ENCODE measurements at places on chromosomes 2 and 18.

DNA sequence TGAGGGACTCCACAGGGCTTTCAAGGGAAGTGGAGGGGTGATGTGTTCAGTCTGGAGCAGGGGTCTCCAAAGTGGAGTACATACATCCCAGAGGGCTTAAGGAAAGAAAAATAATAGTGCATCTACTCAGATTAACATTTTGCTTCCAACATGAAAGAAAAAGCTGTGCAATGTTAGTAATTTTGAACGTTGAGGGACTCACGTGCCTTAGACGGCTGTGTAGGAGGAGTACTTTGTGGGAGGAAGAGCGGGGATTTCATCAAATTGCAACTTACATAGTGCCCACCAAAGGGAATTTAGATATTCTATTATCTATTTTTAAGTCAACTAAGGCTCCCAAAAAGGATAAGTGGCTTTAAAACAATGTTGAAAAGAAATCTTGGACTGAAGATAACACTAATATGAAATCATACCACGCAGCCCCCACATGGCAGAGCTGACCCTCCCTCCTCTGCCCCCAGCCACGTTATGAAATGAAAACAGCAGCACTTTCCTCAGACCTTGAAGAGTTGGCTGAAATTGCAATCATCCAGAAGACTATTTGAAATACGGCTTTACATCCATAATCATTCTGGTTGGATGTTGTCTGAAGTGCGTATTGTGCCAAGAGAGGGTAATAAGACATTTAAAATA lies 42.9 kb downstream of the MEX3C start:
- DNase-seq = no peak

- no peak for DNase-seq
Observed at GRCh38 chr2:109335631-109336176, 206.7 kb downstream of the SH3RF3 start.

DNA sequence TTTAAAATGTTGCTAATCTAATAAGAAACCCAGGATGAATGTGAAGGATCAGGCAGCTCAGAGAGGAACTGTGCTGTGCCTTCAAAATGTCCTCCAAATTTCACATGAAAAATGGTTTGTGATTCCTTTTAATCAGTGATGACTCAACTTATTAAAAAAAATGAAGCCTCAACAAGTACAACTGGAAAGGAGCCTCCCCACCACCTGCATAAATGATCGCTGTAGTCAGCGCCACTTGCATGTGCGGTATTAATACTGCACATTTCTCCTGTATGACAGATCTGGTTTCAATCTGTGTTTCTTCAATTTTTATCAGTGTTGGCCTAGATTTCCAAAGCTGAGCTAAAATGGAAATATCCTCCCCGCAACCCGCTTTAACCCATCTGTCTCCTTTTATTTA lies 115.0 kb upstream of the TMEM200C start:
- DNase-seq = no peak

- DNase-seq = no peak
Observed at GRCh38 chr2:55401124-55401523, 18.5 kb downstream of the CCDC88A start.

DNA sequence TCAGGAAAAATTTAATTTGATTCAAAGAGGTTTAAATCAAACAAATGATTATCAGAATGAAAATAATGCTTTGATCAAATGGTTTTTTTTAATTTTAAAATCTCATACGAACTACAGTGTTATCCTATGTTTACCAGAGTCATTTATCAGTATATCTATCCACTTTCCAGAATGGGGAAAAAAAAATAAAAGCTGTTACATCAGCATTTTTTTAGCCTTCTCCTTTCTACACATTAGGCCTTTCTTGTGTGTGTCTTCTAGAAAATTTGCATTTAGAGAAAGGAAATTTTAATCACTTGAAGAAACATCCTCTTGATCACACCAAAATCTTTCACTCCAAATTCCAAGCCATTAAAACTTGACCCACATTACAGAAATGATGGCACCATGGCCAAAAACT lies 608.9 kb upstream of the ID2 start:
- DNase-seq = no peak

DNA sequence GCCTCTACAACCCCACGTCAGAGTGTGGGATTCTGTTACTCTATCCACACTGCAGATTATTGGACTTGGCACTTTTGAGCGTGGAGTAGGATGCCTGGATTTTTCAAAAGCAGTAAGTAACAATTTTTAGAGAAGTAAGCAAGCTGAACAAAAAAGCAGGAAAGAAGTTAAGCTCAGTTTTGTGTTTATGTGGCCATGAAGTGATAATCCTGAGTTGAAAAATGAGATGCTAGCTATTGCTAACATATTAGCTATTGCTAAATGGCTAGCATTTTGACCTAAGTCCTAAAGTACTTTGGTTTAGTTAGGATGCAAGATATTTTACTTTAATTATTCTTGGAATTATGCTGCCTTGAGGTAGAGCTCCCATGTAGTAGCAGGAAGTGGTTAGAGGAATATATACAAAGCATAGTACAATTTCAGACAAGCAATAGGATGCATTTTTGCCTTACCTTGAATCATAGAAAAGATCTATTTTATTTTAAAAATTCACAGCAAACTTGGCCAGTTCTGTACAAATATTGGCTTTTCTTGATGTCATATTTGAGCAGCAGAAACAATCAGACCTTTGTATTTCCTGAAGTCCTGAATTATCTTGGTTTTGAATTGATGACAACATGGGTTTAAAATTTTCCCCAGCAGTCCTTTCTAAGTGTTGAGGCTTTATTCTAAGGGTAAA lies 74.6 kb downstream of the COX7A2L start:
- no peak for DNase-seq

DNA sequence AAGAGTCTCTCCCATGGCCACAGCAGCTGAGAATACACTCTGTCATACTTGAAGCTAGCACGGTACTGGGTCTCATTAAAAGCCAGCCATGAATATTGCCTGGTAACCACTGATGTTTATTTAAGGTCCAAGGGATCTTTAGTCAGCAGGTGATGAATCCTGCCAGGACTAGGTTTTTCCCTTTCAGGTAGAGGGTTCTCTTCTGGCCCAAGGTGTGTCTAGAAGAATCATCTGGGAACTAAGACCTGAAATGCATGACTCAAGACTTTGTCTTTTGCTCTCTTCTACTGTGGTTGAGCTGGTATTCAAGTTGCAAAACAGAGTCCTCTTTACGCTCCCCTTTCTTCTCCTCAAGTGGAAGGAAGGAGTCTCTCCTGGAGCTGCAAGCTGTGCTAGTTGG lies 400.5 kb upstream of the FSIP2 start:
- no peak for DNase-seq

DNA sequence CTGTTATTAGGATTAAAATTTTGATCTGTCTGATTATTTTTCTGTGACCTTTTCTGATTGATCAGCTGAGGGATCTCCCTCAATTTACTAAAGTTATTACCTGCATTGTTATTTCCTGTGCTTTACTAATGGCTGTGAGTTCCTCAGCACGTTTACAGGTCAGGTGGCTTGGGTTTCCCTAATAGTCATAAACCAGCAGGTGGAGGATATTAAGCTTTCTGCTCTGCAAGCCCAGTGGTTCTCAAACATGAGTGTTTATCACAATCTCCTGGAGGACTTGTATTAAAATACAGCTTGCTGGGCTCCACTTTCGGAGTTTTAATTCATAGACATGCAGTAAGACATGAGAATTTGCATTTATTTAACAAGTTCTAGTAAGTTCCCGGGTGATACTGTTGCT lies 22.4 kb upstream of the UGP2 start:
- no peak for DNase-seq

DNA sequence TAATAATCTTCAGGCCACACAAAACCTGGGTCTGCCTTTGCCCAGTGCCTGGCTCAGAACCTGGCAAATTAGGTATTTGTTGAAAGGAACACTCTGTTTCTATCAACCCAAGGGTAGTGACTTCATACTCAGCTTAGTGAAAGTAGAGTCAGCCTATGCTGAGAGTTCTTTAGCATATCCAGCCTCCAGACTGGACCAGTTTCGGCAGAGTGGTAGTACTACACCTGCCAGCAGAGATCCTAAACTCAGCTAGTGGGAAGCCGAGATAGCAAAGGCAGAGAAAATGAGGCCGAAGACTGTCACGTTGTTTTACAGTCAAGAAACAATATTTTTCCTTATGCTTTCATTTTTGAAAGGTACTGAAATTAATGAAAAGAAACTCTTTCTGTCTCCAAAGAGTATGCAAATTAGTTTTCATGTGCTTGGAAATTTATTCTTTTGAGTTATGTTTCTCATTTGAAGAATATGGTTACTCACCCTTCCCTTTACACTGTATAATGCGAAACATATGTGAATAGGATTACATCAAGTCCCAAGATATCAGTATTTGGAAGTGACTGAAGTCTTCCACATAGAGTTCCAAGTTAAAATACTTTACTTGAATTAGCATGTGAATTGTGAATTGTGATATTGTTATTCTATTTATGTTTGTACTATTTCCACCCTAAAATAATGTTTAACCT lies 52.2 kb upstream of the UGP2 start:
- DNase-seq = no peak

DNA sequence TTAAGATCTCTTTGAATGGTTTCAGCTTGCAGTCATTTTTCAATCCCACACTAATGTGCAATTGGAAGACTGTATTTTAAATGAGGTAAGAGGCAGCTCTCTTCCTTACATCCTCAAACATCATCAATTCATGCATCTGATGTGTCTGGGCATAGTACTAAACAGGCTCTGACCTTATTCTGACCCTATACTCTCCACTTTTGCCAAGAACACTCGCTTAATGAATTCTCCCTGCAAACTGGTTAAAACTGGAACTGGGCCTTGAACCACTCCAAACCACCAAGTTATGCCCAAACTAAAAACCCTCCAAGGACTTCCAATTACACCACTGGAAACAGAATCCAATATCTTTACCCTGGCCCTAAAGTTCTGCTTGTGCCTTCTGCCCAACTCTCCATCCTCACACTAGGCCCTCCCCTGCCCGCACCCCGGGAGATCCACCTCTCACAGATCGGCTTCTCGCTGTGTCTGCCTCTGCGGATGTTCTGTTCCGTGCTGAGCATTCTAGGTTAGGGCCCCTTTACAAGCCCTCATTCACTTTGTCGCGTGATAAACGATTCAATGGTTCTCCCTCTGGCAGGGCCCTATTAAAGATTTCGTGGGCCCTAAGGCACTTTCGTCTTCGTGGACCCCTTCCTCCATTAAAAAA lies 1.2 kb downstream of the M1AP start:
- DNase-seq = no peak

- no peak for DNase-seq
Observed at GRCh38 chr2:24844023-24844685, 50.9 kb downstream of the CENPO start.

DNA sequence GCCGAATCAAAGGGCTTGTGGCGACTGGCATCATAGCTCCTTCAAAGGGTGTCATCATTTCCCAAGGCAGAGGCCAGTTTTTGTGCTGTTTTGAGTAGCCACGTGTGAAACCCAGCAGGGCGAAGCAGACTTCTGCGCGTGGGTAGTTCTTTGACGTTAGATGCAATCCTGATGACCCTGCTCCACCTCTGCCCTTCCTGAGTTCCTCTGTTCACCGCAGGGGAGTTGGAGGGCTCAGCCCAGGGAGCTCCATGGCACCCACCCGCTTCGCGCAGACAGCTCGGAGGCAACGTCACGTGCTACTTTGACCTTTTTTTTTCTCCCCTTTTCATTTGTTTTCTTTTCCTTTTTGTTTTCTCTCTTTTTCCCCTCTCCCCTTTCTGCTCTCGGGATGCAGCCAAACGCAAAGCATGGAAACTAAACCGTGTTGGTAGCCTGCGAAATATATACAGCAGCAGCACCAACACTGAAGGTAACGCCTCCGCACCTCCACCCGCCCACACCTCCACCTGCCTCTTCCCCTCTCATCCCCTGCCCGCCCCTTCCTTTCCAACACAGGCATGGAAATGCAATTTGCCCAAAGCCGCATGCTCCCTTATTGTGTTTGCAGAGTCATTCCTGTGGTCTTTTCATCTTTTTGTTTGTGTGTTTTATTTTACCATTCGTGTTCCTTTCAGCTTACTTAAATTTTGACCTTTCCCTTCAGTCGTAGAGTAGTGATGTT lies 153.6 kb downstream of the GBX2 start:
- no peak for DNase-seq

GRCh38 chr2:126187668-126188067 lies 468.3 kb upstream of the GYPC start:
- DNase-seq = no peak

DNA sequence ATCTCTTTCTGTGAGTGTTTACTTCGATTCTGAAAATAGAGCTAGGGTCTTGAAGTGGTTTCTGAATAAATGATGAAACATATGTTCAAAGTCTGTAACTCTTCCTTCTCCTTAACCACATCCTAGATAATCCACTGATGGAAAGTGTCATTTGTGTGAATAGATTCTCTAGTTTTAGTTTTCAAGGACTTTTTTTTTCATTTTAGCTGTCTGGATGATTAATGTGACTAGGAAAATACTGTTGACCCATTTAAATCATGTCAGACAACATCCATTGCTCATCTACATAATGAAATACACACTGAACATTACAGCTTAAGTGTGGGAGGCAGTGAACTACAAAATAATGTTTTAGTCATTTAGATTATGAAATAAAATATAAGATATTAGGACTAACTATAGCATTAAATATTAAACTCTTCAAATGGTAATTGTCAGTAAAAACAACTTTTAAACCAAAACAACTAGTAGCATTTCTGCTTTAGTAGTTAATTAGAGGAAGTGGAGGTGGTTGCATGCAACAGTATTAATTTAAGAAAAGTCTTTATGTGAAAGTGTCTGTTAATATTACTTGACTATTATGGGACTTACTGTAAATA lies 39.1 kb upstream of the DLX1 start:
- no peak for DNase-seq

GRCh38 chr2:223081789-223082188 lies 29.8 kb downstream of the KCNE4 start:
- no peak for DNase-seq

DNA sequence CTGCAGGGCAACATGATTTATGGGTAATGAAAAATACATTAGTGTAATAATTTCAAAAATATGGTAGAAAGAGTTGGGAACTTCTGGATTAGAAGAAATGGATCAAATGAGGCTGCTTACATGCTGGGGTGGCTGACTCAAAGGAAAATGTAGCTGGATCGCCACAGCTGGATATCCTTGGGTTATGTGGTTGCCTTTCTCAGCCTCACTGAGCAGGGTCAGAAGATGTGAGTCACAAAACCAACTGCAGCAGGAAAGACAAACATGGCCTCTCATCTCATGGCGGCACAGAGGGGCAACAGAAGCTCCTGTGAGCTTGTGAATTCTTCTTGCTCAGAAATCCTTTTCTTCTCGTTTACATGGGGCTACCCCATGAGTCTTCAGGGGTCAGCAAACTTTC lies 317.1 kb upstream of the SPRED2 start:
- DNase-seq = no peak

- DNase-seq = no peak
Observed at GRCh38 chr18:47876813-47877212, 53.6 kb downstream of the SMAD2 start.

GRCh38 chr18:42838546-42839145 lies 276.8 kb downstream of the RIT2 start:
- DNase-seq = no peak

GRCh38 chr2:241741016-241741415 lies 6.6 kb downstream of the D2HGDH start:
- no peak for DNase-seq

DNA sequence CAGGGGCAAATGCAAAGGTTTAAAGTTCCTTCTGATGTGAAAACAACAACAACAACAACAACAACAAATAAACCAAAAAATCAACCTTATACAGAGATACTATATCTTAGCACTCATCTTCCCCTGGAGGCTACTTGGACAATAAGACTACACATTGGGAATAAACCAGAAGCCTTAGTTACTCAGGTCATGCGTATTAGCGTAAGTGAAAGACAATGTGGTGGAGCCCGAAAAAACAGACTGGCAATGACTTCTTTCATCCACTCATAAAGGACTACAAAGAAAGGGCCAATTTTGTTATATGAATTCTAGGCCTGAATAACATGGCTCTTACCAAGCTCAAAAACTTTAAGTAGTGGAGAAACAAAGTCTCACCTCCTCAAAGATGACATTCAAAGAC lies 19.4 kb upstream of the PPP4R3B start:
- no peak for DNase-seq
